Bronchial smooth muscle cell (primary cell): ENCODE measurements at places on chromosomes 7 and 10. TPM values are rescaled to one million over a fixed set of nuclear protein-coding genes. Genes with fewer than 3 reads are reported as not detected.

The SRRM3 gene
- total RNA-seq = 0.79 and 0.94 TPM in 2 replicates

The SLC35G1 gene
- total RNA-seq = 3.2 and 4.9 TPM in 2 replicates

The PODXL gene
- total RNA-seq = 0.17 and 0.47 TPM in 2 replicates

The UTF1 gene
- not detected in 2 replicates for total RNA-seq

The WASHC2A gene
- 67.8 and 84.4 TPM in 2 replicates for total RNA-seq

The CPEB3 gene
- total RNA-seq = 0.32 and 0.43 TPM in 2 replicates

The CACNB2 gene
- 1.2 and 1.3 TPM in 2 replicates for total RNA-seq

The EPDR1 gene
- total RNA-seq = 6.0 and 13.0 TPM in 2 replicates

The ZNF425 gene
- total RNA-seq = 6.3 and 6.5 TPM in 2 replicates

The SP8 gene
- total RNA-seq = not detected in 2 replicates

The CEP41 gene
- 5.8 and 6.0 TPM in 2 replicates for total RNA-seq

The GPR37 gene
- 1.8 and 4.7 TPM in 2 replicates for total RNA-seq

The EVX1 gene
- total RNA-seq = not detected in 2 replicates

The BEND7 gene
- total RNA-seq = 0.63 and 0.69 TPM in 2 replicates

The SPDYE5 gene
- total RNA-seq = not detected in 2 replicates

The CALY gene
- total RNA-seq = 0.16 TPM in 1 of 2 replicates, not detected in the other

The ADAP1 gene
- 0.79 and 1.1 TPM in 2 replicates for total RNA-seq

The FAM25G gene
- not detected in 2 replicates for total RNA-seq

The SMARCD3 gene
- 31.8 and 33.4 TPM in 2 replicates for total RNA-seq

The NRCAM gene
- 0.17 and 1.4 TPM in 2 replicates for total RNA-seq

The TACC2 gene
- 2.5 and 3.9 TPM in 2 replicates for total RNA-seq
